ENCODE measurements at places on chromosomes 5 and 9.

- DNase-seq = no peak
Measured at GRCh38 chr5:52015760-52016159, 632.5 kb downstream of the ISL1 start.

DNA sequence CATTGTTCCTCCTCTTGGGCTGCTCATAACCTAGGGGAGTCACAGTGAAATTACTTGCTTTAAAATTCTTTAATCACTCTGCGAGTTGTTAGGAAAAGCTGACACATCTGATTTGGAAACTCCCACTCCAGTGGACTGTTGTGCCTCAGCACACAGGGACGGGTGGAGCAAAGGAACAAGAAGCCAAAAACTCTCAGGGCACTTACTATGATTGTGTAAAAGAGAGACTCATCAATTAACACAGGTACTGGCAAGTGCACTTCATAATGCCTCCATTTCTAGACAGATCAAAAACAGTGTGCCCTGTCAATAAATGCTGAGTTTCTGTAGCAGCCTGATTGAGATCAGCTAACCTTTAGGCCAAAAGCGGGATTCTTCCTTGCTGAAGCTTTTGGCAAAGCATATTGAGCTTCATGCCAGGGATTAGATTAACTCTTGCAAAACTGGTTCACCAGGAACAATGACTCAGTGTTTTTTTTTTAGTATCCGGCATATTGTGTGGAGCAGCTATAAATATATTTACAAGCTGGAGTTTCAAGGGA is 55.9 kb downstream of the TMC1 start:
- no peak for DNase-seq

DNA sequence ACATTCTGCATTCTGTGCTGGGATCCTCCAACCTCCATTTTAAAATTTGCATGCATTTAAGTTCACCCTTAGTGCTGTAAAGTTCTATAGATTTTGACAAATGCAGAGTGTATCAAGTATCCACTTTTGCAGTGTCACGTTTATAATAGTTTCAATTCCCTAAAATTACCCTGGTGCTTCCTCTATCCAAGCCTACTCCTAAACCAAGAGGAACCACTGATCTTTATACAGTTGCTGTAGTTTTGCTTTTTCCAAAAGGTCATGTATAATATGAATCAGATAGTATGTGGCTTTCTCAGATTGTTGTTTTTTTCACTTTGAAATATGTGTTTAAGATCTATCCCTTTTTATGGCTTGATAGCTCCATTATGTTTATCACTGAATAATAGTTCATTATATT is 468.4 kb upstream of the CDH6 start:
- no peak for DNase-seq

- DNase-seq = no peak
Measured at GRCh38 chr9:95981761-95982390, 106.4 kb downstream of the ERCC6L2 start.

- no peak for DNase-seq
Measured at GRCh38 chr5:111606194-111606593, 93.9 kb upstream of the STARD4 start.

DNA sequence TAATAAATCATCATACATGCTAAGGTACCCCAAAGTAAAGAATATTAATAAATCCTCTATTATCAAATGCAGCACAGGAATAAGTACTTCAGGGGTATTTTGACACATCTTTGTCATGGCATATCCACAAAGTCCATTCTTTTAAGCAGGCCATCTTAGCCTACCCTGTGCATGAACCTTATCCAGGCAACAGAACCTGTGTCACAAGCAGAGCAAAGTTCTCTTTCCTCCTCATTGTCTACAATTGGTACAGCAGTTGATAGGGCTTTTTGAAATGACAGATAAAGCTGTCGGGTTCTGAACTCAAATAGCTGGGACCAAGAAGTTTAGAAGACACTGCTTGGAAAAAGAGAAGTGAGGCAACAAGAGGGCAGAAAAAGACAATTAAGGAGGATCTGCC is 30.8 kb upstream of the PURA start:
- no peak for DNase-seq

DNA sequence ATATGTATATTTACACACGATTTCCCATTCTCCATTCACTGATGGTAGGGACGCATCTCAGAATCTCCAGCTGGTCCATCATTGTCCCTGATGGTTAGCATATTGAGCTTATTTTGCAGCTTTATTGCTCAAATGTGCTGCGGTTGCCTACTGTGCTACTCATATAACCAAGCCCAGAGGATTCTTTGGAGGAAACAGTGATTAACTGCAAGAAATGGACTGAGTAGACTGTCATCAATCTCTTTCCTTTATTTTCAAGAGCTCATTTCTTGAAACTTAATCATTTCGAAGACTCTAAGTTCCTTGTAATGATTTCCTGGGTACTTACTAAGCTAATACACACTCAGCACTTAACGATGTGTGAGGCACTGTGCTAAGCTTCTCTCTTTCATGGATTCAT is 119.0 kb downstream of the MAT2B start:
- DNase-seq = no peak

- DNase-seq = peak; percentile 30
Measured at GRCh38 chr5:170393235-170393634, 4.1 kb upstream of the KCNMB1 start.

DNA sequence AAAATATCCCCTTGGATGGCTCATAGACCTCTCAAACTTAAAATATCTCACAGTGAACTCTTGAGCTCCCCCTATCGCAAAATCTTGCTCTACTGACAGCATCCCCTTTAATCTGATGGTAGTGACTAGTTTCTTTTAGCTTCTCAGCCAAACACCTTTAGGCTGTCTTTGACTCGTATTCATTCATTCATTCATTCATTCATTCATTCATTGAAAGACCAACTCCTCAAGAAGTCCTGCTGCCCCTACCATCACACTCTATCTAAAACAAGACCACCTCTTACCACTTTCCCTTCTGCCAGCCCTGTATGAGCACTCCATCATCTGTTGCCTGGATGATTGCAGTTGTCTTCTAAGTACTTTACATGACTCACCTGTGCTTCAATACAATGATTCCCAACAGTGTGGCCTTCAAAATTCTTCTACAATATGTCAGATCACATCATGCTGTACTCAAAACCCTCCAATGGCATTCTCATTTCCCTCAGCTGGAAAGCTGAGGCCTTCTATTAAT is 46.8 kb downstream of the ITGA2 start:
- DNase-seq = no peak

- DNase-seq = no peak
Measured at GRCh38 chr9:70049236-70049635, 5.6 kb downstream of the MAMDC2 start.

DNA sequence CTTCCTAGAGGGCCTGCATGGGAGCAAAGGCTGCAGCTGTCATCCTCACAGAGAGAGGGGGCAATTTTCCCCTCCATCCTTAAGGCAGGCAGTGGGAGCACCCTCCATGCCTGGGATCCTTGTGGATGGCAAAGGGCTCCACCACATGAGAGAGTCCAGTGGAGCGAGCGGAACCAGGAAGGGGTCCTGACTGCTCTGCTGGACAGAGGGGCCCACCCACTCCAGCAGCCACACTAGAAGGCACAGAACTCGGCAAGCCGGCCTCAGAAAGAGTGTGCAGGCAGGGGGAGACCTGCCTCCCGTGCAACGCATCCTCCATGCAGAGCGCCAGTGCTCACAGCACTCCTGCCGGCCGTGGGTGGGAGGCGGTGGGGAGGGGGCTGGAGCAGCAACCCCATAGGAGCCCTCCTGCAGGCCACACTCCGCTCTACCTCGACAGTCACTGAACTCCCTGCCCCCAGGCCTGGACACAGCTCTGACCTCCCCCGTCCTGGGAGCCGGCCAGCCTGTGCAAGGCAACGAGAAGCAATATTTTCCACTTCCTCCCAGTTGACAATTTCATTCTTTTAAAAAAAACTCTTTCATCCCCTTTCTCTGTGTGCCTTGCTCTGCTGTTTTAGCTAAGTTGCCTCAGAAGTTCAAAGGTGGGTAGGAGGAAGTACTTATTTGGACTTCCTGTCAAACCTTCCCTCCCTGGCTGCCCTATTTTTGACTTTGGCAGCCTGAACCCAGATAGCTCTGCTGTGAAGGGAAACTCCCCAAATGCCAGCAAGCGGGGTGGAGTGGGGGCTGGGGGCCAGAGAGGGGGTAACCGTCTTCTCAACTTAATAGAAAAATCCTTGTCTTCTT is 5.3 kb upstream of the LCP2 start:
- DNase-seq = peak; percentile 49

DNA sequence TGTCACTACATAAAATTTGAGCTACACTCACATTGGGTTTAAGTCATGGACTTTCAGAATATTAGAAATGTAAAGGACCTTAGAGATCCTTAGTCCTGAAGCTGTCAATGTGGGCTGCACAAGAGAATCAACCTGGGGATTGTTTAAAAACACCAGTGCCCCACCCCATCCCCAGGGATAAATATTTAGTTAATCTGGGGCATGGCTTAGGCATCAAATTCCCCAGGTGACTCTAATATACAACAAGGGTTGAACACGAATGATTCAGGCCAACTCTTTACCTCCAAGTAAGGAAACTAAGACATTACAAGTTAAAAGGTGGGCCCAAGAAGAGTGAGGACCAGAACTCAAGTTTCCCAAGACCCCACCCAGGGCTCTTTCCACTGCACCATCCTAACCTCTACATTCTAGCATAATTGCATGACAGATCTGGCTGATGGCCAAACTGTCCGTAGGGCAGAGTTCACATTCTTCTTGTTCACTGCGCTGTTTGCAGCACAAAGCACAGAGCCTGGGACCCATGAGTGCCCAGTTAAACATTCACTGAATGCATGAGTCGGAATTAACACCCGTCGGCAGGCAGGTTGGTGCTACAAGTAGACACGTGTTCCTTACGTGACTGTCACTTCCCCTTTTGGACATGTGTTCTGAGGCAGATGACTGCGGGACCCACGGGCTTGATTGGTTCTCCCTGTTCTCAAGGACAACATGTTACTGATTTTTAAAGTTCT is 25.2 kb downstream of the CYFIP2 start:
- no peak for DNase-seq

DNA sequence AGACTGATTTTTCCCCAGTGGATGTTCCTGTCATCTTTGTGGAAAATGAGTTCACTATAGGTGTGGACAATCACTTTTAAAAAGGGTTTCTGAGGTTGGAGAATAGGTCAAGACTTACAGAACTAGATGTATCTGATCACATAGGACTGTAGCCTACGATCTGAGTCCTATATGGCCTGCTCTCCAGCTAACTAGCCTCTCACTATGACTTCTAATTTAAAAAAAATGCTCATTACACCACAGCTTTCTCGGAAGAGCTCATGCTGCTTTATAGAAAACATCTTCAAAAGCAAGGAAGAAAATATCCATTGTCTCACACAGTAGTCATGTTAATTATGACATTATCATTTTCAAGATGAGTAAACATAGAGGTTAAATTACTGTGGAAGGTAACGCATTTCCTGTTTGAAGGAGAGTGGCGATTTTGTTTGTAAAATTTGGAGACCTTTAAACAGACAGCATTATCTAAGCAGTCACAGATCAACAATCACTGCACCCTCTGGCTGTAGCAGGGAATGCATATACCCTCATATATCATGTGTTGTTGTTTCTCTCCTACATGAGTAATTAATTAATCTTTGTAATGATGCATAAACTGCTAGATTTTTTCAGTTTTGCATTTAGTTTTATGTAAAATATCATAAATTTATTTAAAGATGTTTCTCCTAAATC is 573.7 kb downstream of the GABRG2 start:
- no peak for DNase-seq

- DNase-seq = no peak
Measured at GRCh38 chr5:109743770-109744212, 54.1 kb downstream of the MAN2A1 start.

DNA sequence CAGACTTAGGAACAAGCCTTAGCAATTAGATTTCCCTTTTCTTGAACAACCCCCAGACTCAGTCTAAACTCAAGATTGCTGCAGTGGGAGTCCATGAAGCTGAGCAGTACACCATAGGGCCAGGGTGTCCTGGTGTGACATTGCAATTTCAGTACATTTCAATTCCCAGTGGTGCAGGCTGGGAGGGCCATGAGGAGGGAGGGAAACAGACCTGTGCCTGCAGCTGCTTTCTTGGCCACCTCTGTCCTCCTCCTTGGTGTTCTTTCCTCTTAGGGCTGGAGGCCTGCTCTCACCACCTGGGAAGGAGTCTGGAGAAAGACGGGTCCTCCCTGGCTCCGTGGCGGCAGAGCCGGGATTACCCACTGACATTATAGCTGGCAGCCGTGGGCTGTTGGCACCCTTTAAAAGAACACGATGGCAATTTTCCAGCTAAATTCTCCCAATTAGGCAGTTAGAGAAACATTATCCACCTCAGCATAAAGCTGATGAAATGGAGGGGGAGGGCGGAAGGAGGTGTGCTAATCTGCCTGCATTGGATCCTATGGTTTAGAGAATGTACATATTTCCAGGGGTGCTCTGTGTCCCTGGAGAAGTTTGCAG is 186.4 kb downstream of the SLIT3 start:
- DNase-seq = no peak

DNA sequence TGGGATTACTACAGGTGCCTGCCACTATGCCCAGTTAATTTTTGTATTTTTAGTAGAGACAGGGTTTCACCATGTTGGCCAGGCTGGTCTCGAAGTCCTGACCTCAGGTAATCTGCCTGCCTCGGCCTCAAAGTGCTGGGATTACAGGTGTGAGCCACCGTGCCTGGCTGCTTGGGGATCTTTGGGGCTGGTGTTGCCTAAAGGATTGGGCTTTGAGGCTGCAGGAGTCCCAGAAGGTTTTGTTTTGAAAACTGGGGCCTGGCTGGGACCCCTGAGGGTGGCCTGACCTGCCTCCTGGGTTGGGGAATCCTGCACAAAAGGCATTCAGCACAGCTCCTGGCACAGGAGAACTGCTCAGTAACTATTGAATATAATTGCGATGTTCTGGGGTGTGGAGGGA is 25.1 kb upstream of the SHB start:
- no peak for DNase-seq

- no peak for DNase-seq
Measured at GRCh38 chr9:4269872-4270271, 30.0 kb downstream of the GLIS3 start.

DNA sequence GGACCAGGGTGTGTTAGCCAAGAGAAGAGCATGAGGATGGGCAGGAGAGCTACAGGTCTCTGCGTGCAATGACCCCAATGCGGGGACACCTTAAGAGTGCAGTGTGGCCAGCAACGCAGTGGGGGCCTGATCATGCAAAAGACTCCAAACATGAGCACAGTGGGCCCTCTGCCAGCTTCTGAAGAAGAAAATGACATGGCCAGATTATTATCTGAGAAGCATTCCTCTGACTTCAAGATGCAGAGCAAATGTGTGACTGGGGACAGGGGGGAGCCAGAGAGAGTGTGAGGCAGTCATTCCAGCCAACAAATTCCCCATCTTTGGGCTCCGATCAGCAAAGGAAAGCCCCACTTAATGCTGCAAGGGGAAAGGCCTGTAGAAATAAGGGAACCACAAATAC is 229.4 kb downstream of the CDK5RAP2 start:
- no peak for DNase-seq

DNA sequence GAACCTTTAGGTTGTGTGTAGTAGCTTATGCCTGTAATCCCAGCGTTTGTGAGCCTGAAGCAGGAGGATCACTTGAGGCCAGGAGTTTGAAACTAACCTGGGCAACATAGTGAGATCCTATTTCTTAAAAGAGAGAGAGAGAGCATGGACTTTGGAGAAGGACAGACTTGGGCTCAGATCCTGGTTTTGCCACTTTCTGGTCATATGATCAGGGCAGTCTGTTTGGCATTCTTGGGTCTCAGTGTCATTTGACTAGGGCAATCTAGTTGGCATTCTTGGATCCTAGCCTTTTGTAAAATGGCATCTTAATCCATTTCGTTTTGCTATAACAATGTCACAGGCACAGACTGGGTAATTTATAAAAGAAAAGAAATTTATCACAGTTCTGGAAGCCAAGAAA is 28.4 kb downstream of the RCL1 start:
- DNase-seq = no peak

- DNase-seq = no peak
Measured at GRCh38 chr9:110626101-110626829, 42.3 kb upstream of the MUSK start.

All from stimulated activated CD4-positive, alpha-beta T cell treated with anti-CD3 and anti-CD28 coated beads, Interleukin-12 subunit alpha, Interleukin-12 subunit beta, amount 100 ng/mL, for 4 hours (primary cell).